ENCODE measurements at places on chromosomes 3 and 15.

GRCh38 chr15:57031605-57032004 is 113.2 kb downstream of the TCF12 start:
- DNase-seq, result peak; percentile 16

DNA sequence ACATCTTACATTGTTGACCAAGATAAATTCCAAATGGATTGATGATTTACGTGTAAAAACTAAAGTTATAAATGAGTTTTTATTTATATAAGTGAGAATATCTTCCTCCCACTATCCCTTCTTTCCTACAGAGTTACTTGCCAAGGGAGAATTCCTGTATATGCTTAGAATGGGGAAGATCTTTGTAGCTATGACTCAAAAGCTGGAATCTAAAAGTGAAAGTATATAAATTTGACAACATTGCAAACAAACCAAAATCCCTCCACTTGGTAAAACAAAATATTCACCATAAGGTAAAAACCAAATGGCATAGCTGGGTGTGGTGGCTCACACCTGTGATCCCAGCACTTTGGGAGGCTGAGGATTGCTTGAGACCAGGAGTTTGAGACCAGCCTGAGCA is 52.7 kb upstream of the GCNT3 start:
- no peak for DNase-seq

- no peak for DNase-seq
Observed at GRCh38 chr3:33364060-33364459, 76.1 kb downstream of the UBP1 start.

- no peak for DNase-seq
Observed at GRCh38 chr3:10772271-10773161, 43.5 kb upstream of the SLC6A11 start.

- no peak for DNase-seq
Observed at GRCh38 chr15:94855409-94856266, 624.3 kb downstream of the MCTP2 start.

GRCh38 chr3:1942781-1943180 is 155.9 kb upstream of the CNTN4 start:
- no peak for DNase-seq

- DNase-seq, result no peak
Observed at GRCh38 chr3:10599444-10599843, 94.1 kb upstream of the ATP2B2 start.

GRCh38 chr3:87298111-87298718 is 21.8 kb upstream of the POU1F1 start:
- no peak for DNase-seq

DNA sequence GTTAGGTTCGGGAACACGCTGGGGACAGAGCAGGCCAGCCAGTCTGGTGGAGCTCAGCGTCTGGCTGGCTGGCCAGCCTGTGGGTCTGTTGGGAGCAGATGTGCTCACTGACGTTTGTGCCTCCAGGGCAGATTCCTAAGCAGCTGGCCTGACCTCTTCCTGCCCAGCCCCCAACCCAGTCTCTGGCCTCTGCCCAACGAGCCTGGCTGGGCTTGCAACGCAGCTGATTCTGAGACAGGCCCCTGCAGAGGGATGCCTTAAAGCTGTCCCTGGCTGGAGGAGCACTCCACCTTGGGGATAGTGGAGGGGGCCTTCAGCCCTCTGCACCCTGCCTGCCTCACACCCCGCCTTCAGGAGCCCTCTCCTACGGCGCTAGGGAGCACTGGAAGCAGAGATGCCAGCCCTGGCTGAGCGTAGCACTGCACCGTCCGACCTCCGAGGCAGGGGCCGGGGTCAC is 46.0 kb downstream of the KLF13 start:
- no peak for DNase-seq

DNA sequence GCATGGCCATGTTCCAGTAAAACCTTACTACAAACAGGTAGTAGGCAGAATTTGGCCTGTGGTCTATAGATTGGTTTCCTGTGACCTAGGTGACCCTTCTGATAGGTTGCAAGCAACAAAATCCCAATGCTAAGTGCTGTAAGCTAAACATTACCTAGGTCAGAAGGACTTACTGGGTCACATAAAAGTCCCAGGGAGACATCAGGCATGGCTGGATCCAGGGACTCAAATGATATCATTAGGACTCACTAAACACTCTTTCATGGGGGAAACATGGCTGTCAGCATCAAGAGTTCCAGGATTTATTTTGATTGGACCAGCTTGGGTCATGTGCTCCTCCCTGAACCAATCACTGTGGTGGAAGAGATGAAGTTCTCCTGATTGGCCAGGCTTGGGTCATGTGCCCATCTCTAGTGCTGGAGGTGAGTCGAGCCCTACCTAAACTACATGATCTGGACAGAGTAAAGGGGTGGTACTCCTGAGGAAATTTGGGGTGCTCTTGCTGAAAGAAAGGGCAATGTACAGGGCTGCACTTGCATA is 16.8 kb upstream of the SLC6A1 start:
- no peak for DNase-seq

GRCh38 chr3:4063916-4064574 is 239.1 kb upstream of the SETMAR start:
- no peak for DNase-seq

DNA sequence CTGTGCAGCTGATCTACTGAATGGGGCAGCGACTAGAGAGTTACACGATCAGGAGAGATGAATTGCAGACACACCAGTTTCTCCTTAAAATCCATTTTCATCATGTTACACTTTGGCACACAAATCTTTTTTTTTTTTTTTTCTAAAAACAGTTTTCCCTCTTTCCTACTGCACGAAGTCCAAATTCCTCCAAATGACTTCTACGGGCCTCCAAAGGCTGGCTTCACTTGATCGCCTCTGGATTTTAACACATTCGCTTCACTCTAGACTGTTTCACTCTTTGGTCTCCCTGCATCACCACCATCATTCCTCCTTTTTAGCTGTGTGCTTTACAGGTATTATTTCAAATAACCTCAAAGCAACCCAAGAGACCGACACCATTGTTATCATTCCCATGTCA is 268.6 kb downstream of the RORA start:
- DNase-seq, result no peak

- DNase-seq, result no peak
Observed at GRCh38 chr3:134708671-134709070, 57.8 kb upstream of the KY start.

DNA sequence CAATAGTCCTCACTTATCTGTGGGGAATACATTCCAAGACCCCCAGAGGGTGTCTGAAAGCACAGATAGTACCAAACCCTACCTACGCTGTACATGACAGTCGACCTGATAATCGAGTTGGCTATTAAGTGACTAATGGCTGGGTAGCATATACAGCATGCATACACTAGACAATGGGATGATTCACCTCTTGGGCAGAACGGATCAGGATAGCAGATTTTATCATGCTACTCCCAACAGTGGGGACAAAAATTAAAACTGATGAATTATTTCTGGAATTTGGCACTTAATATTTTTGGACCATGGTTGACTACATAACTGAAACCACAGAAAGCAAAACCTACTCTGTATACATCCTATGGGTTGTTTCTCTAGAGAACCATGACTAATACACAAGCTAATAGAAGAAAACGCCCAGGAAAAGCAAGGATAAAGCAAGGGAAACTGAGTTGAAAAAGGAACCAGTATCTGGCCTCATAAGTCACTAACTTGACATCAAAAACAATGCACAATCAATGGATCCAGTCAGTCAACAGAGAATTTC is 15.5 kb downstream of the ATG3 start:
- no peak for DNase-seq

GRCh38 chr3:37999836-38000235 is 9.2 kb downstream of the VILL start:
- DNase-seq, result no peak

DNA sequence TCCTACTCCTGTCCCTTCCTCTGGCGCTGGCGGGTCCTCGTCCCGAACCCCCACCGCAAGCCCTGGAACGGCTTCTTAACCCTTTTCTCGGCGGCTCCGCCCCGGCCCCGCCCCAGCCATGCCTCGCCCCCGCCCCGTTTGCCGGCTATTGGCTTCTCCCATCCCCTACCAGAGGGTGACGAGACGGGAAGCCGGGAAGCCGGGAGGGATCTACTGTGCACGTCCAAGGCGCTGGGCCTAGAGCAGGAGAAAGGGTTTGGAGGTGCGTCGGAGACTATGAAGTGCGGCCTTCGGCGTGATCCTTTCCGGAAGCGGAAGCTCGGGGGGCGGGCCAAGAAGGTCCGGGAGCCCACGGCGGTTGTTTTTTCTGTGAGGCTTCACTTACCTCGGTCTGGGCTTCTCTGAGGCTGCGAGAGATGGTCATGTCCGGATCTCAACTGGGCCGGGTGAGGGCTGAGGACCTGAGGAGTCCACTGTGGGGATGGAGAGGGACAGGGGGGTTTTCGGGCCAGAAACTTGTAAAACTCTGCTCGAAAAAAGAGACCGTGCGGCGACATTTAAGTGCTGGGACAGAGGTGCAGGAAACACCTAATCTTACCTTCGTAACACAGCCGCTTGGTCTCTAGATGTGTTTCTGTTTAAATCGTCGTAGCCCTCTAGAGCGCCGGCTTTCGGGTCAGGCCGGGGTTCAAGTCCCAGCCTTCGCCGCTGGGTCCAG is 21.4 kb downstream of the ROPN1B start:
- peak; percentile 82 for DNase-seq

GRCh38 chr3:160980740-160981139 is 124.4 kb downstream of the B3GALNT1 start:
- no peak for DNase-seq

DNA sequence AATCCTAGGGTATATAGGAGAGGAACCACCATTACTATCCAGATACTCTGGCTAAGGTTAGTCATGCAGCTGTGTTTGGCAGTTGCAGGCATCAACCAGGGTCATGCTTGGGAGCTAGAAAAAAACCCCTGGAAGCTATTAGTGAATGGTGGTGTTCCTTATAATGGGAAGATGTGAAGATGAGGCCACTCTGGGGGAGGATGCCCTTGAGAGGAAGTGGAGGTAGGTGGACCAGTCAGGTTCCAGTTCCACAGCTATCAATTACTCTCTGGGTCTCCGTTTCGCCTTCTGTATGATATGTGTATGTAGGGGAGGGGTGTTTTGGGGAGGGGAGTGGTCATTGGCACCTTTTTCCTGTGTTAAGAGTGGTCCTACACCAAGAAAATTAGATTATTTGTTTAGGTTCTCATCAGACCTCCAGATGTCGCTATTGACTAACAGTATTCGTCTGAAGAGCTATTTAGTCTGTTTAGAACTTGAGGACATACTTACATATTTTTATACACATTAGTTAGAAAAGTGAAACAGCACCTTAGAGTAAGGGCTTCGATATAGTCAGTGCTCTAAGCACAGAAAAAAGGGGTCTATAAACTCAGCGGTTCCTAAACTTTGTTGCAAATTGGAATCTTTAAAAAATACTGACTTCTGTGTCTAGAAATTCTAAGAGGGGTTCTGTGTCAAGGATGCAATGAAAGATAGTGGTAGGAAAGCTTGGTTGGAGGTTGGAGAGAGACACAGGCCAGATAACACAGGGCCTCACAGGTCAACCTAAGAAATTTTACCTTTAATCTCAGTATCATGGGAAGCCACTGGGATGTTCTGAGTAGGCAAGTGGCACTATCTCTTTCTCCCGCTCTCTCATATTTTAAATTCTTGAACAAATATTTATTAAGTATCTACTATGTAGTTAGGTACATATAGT is 9.1 kb upstream of the HPS3 start:
- DNase-seq, result no peak

- DNase-seq, result no peak
Observed at GRCh38 chr15:92409521-92409920, 15.8 kb downstream of the ST8SIA2 start.
